DND-41 (cell line): ENCODE measurements at places on chromosomes 6 and 20.
A peak's percentile ranks its signal among the peaks of the same experiment; 100 is the strongest.

GRCh38 chr20:54017846-54018245 is 52.5 kb downstream of the BCAS1 start:
- no peak for DNase-seq

DNA sequence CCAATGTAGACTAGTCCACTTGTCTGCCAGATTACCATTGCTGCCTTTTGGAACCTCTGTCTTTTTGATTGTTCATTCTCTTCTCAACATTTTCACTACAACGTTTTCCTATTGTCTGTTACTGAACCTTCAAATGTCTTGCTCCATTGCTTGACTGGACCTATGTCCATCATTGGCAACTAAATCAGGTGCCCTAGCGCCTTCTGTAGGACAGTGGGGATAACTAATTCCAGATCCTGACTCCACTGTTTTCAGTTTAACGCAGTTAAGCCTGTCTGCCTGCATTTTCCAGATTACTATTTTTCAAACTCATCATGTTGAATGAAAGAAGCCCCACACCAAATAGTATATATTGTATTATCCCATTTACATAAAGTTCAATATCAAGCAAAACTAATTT is 433.6 kb downstream of the RNF144B start:
- no peak for DNase-seq

DNA sequence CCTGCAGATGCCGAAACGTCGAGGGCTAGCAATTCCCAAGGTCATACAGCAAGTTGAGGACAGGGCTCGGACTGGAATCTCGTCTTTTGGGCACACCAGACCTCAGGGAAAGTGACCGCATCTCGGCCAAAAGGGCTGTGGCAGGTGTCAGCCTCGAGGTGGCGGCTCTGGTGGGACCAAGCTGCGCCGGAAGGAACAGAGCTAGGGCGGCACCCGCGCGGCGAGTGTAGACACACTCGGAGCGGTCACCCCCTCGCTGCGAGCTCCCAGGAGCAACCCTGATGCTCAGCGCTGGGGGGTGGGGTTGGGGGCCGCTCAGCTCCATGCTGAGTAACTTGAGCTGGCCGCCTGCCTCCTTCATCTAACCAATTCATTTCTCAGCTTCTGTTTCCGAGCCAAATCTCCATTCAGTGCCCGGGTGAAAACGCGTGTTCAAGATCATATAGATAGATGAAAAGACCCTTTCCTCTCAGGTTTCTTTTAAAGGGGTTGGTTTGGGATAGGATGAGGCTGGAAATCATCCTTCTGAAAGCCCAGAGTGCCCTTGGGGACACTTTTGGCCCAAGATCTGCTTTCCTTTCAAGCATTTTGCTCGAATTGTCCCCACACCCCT is 2.2 kb upstream of the TUBB2B start:
- no peak for DNase-seq

DNA sequence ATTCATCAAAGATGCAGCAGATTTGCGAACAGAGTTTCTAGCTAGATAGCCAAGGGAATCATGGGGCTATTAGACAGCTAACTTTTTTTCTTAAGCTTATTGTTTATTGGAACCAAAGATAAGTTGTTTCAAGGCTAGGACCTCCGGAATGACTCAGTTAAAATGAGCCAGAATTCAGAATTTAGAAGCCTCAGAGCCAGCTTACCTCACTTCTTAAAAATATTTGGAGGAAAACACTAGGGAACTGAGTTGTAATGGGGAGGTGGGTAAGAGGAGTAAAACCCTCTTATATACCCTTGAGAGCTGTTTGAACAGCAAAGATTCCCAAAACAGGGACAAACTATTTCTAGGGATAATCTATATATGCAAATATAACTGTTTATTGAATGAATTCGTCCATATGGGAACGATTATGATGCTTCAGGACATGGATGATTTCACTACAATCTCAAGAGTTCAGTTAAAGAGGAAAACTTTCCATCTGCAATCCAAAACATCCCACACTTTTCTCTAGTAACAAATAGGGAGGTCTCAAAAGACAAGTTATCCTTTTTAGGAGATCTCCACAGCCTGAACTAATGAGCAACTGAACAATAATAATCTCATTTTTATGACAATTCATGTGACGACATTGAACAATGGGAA is 12.6 kb upstream of the CARMIL1 start:
- DNase-seq, result no peak

- peak; percentile 37 for DNase-seq
Measured at GRCh38 chr6:40852779-40853373, 186.1 kb downstream of the UNC5CL start.

- no peak for DNase-seq
Measured at GRCh38 chr6:125584468-125584939, 164.9 kb upstream of the HEY2 start.

- DNase-seq, result no peak
Measured at GRCh38 chr6:95574811-95575210, 2.5 kb upstream of the MANEA start.

- DNase-seq, result no peak
Measured at GRCh38 chr6:44676246-44676790, 288.8 kb downstream of the CDC5L start.

DNA sequence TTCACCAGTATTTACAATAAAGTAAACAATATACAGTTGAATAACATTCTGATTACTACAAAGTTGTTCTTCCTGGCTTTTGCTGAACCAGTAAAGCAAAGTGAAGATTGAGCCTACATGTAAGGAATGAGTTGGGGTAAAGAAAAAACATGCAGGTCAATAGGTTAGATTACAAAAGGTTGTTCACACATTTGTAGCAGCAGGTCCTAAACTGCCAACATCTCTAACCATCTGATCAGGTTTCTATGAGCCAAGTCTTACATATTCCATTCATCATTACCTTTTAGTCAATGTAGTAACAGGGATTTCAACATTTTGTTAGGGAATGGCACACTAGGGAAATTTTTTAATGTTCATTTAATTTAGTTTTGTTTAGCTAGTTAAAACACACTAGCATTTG is 9.3 kb upstream of the CALHM6 start:
- no peak for DNase-seq

GRCh38 chr6:82877213-82878195 is 188.1 kb downstream of the UBE3D start:
- DNase-seq, result no peak

DNA sequence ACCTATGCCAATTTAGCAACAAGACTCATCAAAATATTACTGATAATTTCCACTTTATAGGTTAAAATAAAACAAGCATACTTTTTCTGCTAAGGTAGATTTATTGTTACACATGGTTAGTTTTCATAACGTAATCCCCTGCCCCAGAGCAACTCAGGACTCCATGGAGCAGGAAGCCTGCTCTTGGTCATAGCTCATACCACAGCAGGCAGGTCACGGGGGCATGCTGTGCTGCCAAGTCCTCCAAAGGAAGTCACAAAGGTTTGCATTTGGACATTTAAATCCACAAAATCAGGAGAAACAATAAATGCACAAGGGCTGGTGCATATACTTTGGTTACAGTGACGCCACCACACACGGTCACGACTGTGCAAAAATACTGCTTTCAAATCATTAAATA is 12.5 kb downstream of the GZF1 start:
- no peak for DNase-seq

- DNase-seq, result no peak
Measured at GRCh38 chr20:41249411-41250281, 67.9 kb downstream of the ZHX3 start.

DNA sequence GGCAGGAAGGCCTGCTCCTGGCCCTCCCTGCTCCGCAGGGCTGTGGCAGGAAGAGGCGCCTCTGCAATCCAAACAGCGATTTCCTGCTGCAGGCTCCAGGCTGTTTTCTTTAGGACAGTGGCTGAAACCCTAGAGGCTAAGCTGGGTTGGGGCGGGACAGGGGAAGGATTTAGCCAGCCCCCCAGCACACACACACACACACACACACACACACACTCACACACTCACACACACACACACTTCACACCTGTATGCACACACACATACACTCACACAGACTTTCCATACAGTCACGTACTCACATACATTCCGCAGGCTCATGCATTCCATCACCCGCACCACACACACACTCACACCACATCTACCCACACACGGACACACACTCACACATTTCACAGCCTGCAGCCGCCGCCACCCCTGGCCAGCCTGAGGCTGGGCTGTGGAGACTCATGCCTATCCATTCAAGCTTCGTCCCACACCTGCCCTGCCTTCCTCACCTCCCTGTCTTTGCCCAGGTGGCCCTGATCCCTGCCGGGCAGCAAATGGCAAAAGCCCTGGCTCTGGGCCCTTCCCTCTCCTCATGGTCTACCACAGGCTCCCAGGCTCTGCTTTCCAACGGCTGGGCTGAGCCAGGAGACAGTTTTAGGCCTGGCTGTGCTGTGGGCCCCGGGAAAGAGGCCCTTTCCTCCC is 17.9 kb downstream of the MDFI start:
- no peak for DNase-seq

DNA sequence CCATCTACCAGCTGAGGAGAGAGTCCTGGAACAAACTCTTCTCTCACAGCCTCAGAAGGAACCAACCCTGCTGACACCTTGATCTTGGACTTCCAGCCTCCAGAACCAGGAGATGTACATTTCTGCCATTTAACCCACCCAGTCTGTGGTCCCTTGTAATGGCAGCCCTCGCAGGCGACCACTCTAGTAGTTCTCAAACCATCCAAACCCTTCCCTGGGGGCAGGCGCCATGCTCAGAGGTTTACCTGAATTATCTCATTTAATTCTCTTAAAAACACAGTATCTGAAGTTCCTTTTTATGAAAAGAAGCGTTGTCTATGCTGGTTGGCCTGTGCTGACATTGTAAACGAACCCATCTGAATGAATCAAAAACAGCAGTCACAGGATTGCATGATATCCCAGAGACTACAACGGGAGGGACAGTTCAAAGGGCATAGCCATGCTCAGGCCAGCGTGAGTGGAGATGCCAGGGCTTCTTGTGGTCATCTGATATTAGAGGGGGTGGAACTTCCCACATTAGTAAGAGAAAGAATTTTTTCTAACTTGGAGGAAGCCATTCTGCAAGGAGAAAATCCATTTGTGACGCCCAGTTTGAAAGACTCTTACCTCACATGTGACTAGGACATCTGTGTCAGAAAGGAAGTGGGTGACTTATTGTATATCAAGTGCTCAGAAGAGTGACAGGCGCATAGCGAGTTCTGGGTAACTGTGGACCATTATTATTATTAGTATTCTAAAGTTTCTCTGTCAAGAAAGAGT is 17.2 kb upstream of the TAGAP start:
- DNase-seq, result peak; percentile 53

- DNase-seq, result no peak
Measured at GRCh38 chr6:2229039-2229438, 16.4 kb downstream of the GMDS start.

DNA sequence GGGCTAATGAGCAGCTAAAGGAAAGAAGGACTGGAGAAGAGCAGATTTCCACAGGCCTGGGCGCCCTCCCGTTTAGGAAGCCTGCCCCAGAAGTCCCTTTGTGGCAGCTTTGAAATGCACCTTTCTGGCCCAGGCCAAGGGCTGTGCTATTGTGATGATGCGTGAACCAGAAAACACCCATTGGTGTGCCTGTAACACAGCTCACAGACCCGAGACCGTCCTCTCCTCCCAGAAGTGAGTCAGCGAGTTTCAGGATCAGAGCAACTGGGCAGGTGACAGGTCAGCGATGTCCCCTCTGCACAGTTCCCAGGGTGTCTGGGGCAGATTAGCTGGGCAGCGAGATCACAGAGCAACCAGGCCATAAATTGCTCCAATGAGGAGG is 71.9 kb upstream of the SULF2 start:
- no peak for DNase-seq

DNA sequence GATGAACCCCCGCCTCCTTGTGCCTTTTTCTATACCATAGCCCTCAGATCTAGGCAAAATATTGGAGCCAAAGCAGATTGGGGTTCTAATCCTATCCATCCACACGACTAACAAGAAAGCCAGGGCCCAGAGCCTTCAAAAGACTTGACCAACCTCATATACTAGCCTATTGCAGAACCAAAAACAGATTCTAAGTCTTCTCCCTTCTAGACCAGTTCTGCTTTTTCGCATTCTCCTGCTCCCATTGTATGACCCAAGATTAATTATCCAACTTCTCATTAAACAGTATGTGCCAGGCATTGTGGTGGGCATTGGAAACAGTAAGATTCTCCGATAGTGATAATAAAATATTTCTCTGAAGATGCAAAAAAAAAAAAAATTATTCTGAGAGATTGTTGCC is 113.7 kb upstream of the JARID2 start:
- DNase-seq, result no peak

DNA sequence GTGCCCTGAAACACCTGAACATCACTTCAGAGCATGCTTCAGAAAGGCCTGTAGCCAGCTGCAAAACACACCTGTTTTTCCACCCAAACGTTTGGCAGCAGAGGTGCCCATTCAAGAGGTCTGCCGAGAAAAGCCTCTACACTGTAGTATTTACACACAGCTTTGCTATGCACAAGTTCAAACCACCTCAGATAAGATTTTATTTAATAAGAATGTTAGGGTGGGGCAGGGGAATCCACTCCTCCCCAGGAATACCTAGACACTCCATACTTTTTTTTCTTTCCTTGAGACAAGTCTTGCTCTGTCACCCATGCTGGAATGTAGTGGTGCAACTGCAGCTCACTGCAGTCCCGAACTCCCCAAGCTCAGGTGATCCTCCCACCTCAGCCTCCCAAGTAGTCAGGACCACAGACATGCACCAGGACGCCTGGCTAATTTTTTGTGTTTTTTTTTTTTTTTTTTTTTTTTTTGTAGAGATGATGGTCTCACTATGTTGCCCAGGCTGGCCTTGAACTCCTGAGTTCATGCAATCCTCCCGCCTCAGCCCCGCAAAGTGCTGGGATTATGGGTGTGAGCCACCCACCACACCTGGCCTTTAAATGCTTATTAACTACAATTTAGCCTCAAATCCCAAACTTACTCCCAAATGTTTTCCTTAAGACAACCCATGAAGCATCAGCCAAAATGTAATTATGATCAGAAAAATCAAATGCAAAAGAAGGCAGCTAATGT is 9.7 kb downstream of the MRPL14 start:
- DNase-seq, result no peak

DNA sequence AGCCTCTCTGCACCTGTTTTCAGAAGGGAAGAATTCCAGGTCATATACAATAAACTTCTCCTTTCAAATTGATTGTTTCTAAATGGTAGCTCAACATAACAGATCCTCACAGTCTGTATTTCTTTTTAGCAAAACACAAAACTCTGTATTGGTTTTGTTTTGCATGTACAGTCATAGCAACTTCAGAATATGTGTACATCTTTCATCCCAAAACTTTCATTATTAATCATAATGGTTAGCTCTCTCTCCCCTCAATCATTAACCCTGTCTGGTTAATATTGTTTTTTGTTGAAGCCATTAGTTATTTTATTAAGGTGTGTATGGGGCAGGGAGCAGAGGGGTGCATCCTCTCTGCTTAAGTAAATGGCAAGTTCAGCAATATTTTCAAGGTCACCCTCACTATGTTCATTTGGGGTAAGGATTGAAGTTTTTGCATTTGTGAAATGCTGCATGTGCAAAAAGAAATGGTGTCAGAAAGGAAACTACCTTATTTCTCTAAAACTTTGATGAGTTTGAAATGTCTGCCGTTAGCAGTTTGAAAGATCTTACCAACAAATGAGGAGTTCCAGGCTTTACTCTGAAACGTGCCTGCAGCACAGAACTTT is 136.8 kb upstream of the BTBD3 start:
- no peak for DNase-seq

- no peak for DNase-seq
Measured at GRCh38 chr6:148529010-148529409, 186.4 kb downstream of the SASH1 start.

- no peak for DNase-seq
Measured at GRCh38 chr20:11378252-11378651, 539.4 kb upstream of the BTBD3 start.

- no peak for DNase-seq
Measured at GRCh38 chr6:62998022-62998421, 213.2 kb upstream of the FKBP1C start.
